ENCODE measurements at places on chromosomes 7 and 10.

DNA sequence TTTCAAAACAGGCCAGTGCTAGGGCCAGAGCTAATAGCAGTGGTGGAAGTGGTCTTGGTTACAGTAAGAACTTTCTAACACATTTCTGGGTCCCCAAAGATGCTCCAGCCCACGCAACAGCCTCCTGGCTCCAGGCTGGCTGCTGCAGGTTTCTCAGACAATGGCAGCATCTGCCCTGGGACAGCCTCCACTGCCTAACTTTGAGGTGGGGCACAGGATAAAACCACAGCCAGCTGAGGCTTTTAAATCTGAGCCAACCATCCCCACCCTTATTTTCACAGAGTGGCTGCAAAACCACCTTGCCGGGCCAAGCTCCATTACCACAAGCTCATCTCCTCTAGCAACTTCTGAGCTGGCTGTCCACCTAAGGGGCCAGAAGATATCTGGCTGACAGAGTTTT lies 84.8 kb downstream of the FAM53B start:
- DNase-seq, result no peak

DNA sequence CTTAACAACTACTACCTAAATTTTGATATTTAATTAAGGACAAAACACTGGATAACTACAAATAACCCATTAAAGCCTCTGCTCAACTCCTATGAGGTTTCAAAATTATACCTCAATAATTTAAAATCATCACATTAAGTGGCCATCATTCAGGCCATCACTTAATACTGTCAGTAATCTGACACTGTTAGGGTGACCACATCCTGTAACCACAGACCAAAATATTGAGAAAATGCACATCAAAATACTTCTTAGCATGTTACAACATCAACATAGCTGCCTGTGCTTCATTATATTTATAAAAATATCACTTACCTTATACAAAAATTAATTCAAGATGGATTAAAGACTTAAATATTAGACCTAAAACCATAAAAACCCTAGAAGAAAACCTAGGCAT lies 23.3 kb downstream of the SEM1 start:
- no peak for DNase-seq

DNA sequence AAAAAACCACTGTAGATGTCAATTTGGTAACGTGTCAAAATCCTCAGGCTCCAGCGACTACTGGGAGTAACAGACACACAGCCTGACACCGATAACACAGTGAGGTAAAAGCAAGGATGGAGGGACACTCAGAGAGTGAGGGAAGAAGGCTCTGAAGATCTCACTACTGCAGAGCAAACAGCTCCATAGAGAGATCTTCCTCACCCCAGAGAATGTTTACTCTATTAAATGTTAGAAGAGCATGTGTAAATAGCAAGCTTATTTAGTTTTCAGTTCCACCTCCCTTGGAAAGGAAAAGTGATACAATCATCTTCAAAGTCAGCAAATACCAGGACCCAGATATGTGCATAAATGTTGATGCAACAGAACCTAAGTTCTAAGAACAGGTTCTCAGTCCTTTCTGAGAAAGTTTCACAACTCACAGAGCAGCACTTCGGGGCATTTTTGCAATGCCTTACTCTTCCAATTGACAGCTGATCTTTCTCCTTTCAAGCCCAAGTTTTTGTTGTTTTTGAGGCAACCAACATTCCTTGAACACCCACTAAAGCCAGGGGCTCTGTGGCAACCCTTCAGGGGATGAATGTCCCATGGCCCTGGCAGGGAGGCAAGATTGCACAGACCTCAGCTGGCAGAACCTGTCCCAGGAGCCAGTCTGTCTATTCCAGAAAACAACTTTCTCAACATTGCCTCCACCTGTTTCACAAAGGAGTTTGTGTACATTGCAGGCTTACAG lies 177.4 kb downstream of the SFMBT2 start:
- no peak for DNase-seq

- peak; percentile 21 for DNase-seq
Measured at GRCh38 chr7:30977896-30978564, 14.3 kb downstream of the GHRHR start.

DNA sequence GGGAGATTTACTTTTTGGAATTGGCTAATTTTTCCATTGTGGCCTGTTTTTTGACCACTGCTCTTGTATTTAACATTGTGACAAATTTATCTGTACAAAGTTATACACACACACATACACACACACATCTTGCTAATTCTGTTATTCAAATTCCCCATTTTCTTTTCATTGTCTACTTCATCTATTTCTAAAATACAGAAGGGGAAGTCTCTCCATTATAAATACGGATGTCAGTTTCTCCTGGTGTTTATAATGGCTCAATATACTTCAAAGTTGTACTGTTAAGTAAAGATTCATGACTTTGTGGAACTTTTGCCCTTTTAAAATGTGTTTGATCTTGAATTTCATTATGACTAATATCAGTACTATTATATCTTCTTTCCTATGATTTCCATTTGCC lies 81.0 kb downstream of the CNOT4 start:
- no peak for DNase-seq

- DNase-seq, result no peak
Measured at GRCh38 chr10:73648975-73649829, 6.6 kb downstream of the SYNPO2L start.

GRCh38 chr10:10623958-10624566 lies 393.6 kb upstream of the CELF2 start:
- no peak for DNase-seq

DNA sequence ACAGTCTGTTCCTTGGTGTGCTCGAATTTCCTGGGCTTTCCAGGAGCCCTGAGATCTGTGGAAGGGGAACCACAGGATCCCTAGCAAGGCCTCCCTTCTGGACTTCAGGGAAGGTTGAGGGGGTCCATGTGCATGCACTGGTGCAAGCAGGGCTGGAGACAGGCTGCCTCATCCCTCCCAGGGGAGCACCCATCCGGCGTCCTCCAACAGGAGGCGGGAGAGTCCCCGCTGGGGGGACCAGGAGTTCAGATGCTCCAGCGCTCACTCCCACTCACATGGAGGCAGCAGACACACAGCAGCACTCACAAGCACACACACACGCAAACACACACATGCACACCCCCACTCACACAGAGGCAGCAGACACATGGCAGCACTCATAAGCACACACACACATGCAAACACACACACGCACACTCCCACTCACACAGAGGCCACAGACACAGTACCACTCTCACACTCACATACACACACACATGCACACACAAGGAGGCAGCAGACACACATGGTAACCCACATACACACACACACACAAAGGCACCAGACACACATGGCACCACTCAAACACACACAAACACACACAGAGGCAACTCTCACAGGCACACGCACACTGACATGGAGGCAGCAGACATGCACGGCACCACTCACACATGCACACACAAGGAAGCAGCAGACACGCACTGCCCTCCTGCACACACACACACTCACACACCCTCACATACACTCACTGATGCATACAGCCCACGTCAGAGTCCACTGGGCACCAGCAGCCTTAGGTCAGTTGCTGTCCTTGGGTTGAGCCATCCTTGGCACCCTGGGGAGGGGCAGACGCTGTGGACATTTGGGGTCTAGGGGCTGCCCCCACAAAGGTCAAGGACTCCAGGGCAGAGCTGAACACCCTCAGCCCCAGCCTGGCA lies 247.0 kb upstream of the PPP2R2D start:
- DNase-seq, result no peak

DNA sequence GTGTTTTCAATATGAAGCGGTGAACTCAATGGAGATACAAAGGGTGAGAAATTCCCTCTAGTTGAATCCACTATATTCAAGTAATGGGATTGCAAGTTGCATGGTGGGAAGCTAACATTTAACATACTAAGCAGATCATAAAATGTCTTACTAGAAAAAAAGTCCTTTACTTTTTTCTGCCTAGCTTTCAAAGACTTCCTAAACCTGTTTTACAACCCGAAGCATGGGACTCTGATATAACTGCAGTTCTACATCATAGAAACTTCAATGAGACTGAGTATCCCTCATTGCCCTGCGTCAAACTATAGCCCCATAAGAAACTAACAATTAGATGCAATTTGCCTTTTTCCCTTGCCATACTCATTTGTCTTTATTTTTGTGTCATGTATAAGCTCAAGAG lies 179.9 kb downstream of the RTKN2 start:
- no peak for DNase-seq

GRCh38 chr10:124990671-124991625 lies 49.0 kb downstream of the ZRANB1 start:
- DNase-seq, result no peak

DNA sequence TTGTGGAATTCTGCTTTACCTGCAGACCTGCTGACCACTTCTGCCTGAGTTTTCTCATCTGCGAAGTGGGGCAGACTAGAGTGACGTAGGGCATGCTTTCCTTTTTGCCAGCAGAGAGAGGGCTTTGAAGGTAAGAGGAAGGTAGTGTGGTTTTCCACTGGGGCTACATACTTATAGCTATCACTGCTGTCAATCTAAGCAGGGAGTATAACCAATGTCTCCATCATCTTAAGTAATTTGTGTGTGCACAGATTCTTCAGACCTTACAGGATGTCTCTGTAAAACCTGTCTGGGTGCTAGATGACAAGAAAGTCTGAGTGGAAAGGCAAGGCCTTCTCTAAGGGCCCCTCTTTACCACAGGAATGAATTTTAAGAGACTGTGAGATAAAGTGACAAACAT lies 106.8 kb downstream of the RBM20 start:
- DNase-seq, result no peak

GRCh38 chr7:80910228-80910627 lies 8.6 kb downstream of the SEMA3C start:
- DNase-seq, result no peak

GRCh38 chr10:126408953-126409641 lies 20.8 kb upstream of the ADAM12 start:
- no peak for DNase-seq

GRCh38 chr7:78383096-78383880 lies 584.7 kb downstream of the PHTF2 start:
- DNase-seq, result no peak

DNA sequence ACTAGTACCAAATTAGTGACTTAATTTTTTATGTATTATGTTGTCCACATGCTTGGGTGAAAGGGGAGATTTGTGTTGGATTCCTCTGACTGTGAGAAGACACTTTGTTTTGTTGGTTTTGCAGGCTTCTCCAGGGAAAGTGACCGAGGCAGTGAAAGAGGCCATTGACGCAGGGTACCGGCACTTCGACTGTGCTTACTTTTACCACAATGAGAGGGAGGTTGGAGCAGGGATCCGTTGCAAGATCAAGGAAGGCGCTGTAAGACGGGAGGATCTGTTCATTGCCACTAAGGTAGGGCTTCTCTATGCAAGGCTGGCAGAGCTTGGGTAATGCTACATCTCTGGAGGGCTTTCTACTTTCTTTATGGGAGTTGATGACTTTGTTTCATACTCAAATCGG lies 4.5 kb downstream of the AKR1E2 start:
- DNase-seq, result no peak

DNA sequence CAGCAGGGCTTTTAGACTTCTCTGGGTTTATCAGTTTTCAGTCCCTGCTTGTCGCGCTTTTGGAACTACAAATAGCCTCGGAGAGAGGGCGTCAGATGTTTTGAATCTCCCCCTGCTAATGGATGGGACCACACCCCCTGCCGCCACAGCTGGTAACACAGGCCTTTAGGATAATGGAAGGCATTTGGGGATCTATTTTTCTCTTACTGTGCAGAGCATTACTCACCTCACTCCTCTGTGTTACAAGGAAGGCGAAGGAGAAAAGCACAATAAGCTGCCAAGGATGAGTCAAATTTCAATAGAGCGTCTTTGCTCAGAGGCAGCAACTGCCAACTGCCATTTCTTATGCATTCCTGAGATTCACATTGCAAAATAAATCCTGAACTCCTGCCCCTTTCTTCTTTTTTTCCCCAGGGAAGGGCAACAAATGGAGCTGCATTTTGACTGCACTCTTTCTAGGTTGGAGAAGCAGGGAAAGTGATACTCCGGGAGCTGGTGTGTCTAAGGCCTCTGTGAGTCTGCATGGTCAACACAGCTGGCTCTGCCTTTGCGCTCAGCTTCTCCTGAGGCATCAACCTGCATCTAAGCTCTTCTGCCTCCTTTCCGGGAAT lies 31.5 kb upstream of the SMNDC1 start:
- no peak for DNase-seq

- no peak for DNase-seq
Measured at GRCh38 chr7:5383314-5384098, 40.1 kb downstream of the TNRC18 start.

Measured in NCI-H2081 (cell line).